ENCODE measurements at places on chromosomes 6 and 20.

- DNase-seq = no peak
These were observed 49.0 kb downstream of the HNF4A start for GRCh38 chr20:44404204-44405181.

GRCh38 chr6:148307405-148307804 is 35.2 kb upstream of the SASH1 start:
- DNase-seq = no peak

DNA sequence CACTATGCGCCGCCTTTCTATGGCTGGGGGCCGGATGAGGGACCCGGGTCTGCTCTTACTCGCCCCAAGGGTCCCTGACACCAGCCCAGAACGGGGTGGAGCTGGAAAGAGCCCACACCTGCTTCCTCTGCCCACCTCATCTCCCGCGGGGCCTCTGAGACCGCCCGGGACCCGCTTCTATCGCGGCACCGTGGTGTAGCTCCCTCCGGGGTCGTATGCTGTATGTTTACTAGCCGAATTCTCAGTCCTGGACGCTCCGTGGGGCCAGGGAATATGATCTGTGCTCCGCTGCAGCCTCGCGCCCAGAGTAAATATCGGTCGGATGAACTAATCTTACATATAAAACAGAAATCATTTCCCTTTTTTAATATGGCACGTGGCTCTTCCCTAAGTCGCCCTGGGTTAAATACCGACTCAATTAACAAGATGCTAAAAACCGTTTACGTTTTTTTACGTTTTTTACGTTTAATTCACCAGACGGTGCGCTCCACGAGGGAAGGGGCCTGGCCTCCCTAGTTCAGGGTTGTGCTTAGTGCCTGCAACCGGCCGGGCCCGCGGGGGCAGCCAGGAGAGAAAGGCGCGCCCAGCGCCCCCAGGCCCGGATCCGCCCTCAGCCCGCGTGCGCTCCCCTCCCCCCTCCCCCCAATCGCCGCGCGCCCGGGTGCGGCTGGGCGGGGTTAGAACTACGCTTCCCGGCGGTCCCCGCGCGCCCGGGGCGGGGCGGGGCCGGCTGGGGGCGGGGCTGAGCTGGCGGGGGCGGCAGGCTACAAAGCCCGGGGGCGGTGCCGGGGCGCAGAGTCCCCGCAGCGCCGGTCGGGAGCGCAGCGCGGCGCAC is at the start of gene RBM38:
TSS of gene RBM38 (plus strand) at position 793 of the 835 bp plus-strand sequence. CDS start 186 bp downstream, outside the sequence.
- DNase-seq = peak; percentile 77

GRCh38 chr20:58099291-58099935 is 129.0 kb downstream of the ANKRD60 start:
- DNase-seq = no peak

DNA sequence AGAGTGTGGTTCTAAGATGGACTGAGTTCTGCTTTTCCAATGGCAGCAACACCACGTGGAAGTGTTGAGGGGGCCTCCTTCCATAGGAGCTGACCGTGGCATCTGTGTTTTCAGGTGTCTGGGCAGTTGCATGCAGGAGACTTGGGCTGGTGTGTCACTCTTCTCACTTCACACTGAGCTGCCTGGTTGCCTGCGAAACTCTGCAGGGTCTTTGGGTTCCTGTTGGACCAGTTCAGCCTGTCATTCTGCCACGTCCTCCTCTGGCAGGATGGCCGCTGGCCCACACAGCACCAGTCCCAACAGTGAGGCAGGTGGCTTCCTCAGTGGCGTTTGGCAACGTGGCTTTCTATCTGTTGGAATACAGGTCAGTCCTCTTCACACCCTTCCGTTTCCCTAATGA is 16.1 kb upstream of the UNC93A start:
- no peak for DNase-seq

DNA sequence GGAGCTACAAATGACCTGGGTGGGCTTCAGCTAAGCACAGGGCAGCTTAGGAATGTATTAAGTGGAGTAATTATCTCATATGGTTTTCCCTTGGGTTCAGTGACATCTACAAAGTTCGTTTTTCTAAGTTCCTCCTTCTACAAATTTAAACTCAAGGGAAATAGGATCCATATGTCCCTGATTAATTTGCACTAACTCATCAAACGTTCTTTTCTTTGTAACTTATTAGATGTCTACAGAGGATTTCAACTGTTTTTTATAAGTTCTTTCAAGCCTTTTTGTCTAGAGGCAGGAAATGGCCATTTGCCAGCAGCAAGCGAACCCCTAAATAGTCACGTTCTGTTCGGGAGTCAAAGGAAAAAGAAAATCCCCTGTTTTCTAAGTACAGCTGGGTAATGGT is 1060.3 kb downstream of the KIF16B start:
- no peak for DNase-seq

GRCh38 chr6:31952140-31952805 is 6.4 kb downstream of the CFB start:
- DNase-seq = peak; percentile 46

DNA sequence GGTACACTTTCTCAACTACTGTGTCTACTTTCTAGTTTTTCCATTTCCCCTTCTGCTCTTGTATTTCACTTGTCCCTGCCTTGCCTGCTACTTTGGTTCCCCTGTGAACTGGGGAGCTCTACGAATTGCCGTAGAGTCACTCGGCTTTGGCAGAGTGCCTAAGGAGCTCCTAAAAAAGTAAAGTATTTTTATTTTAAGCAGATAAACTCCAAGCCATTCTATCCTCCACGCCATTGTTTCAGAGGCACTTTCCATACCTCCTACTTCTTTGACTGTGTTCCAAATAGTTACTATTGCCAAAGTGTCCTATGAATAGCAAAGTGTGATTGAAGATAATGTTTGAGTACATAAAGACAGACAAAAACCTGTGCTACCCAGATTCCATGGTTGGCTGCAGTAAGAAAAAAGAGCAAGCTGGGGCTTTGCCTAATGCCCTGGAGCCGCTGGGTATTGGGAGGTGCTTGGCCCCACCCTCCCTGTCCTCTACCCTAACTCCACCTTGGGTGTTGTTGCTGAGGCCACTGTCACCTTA is 5.1 kb upstream of the MBOAT1 start:
- no peak for DNase-seq

- DNase-seq = no peak
These were observed 70.1 kb upstream of the BMP2 start for GRCh38 chr20:6697228-6697972.

DNA sequence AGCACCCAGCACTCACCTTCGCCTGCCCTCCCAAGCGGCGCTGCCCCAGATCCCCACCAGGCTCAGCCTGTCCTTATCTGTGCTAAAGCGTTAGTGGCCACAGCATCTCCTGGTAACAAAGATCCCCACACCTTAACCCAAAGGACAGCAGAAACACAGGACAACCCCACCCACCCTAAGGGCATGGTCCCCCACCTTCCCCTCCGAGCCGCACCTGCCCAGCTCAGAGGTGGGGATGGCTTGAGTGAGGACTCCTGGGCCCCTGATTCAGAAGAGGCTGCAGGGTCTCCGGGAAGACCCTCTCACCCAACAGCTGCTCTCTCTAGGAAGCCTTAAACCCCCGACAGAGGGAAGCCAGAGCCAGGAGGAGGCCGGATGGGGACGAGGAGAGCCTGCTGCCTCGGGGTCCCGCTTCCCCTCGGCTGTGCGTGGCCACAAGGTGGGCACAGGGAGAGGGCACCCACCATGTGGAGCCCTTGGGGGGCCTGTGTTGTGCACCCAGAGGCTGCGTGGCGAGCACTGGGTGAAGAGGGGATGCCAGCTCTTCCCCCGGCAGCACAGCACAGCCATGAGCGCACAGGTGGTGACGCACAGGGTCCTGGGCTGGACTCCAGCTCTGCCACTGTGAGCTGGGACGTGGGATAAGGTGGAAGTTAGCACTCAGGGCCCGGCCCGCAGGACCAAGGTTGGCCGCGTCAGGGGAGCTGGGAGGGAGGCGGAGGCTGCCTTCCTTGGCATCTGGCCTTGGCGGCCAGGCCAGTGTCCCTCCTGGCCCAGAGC is 31.9 kb upstream of the MRGBP start:
- no peak for DNase-seq

DNA sequence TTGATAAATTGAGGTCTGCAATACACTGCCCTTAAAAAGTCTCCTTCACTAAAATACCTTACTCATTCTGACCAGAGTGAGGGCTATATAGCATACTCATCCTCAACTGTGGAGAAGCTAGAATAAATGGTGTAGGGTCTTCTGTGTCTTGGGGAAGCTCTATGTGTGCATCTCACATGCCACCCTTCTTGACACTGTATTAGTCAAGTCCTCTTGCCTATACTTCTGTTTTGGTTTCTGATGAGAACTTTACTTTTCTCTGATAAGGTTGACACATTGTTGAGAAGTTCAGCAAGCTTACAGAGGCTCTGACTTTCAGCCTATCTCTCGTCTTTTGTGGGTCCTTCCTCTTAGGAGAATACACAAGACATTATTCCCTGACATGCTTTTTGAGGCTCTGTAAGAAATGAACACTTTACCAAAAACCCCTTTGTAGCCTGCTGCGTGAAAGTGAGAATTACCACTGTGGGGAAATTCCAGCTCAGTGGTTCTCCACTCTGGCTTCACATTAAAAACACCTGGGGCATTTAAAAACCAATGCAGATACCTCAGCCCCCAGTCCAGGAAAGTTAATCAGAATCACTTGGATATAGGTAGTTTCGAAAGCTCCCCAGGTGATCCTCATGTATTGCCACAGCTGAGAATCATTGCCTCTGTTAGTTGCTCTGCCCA is 372.1 kb upstream of the HS3ST5 start:
- no peak for DNase-seq

DNA sequence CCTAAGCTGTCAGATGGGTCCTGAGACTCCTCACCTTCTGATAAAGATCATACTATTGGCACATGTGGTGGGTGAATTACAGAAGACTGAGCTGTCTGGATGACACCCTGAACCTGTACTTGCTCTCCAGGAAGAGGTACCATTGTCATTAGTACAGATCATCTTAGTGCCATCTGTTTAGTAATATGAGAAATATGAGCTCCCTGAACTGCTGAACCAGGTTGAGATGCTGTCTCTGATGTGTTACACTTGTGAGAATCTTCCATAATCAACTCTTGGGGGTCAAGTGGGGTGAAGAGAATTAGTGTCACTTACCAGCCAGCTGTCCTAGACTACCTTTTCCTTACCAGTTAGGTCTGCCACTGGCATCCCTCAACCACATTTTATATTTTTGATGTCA is 531.0 kb downstream of the EPHA7 start:
- no peak for DNase-seq

DNA sequence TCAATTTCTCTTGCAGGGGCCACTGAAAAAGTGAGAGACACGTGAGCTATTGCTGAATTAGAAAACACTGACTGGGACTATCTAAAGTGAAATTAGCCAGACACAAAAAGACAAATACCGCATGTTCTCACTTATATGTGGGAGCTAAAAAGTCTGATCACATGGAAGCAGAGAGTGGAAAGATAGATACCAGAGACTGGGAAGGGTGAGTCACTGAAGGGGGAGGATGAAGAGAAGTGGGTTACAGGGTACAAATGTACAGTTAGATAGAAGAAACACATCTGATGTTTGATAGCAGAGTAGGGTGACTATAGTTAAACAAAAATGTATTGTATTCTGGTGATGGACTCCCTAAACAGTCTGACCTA is 13.4 kb downstream of the CST3 start:
- no peak for DNase-seq

- no peak for DNase-seq
These were observed 158.3 kb downstream of the GMPR start for GRCh38 chr6:16396497-16397319.

DNA sequence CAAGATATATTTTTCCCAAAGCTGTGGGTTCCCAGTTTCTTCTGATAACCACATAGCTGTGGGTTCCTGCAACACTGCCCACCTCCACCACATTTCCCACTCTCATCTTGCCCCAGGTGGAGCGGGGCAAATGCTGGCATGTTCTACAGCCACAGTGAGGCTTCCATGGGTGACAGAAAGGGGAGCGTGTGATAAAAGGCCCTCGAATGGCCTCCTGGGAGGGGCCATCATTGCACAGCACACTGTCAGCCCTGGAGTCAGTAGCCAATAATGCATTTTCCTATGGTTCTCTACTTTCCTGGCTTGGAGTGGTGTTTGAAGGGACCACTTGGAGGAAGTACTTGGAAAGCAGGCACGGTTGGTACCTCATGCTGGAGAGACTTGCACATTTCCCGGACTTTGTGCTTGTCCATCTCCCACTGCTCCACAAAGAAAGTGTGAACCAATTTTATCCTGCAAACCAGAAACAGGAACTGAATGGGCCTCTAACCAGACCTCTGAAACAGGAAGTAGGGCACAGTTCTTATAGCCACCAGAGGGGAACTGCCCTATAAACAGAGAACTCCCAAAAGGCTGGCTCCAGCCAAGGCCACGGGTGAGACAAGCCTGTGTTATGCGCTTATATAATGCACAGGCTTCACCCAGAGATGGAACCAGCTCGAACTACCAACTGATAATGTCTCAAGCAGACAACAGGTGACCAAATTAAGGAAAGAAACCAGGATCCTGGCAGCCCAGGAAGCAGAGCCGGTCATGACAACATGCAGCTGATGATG is 8.6 kb downstream of the MAP3K5 start:
- peak; percentile 34 for DNase-seq

GRCh38 chr20:61166324-61166723 is 85.7 kb upstream of the CDH4 start:
- DNase-seq = no peak

GRCh38 chr6:140921366-140922226 is 1211.1 kb upstream of the GJE1 start:
- peak; percentile 2 for DNase-seq

DNA sequence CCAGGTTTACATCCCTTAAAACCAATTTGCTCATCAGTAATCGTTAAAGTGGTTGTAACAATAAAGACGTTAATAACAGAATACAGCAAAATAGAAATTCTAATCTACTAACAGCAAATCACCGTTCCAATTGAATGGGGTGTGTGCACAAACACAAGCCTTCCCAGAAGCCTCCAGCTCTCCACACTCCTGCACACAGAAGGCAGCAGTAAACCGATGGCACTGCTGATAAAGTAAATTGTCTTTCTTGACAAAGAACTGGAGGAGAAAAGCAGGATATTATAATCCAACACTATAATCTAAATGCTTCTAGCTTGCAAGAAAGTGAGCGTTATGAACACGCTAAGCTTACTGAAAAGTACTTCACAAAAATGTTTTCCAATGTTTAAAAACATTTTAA is 7.0 kb downstream of the ZNF217 start:
- no peak for DNase-seq

- no peak for DNase-seq
These were observed 555 bp downstream of the FAM120B start for GRCh38 chr6:170307080-170307545.

- no peak for DNase-seq
These were observed 36.8 kb upstream of the FOXC1 start for GRCh38 chr6:1572892-1573291.

GRCh38 chr6:12459945-12460661 is 169.9 kb downstream of the EDN1 start:
- DNase-seq = no peak
